ENCODE measurements at places on chromosomes 2 and 18.

GRCh38 chr2:168912901-168913369 lies 11.8 kb downstream of the G6PC2 start:
- DNase-seq: peak; percentile 15

GRCh38 chr2:235094457-235094856 lies 142.6 kb downstream of the SH3BP4 start:
- DNase-seq: no peak

GRCh38 chr18:35157181-35157580 lies 83.7 kb upstream of the ZNF397 start:
- no peak for DNase-seq

- DNase-seq: no peak
Observed at GRCh38 chr2:189437926-189438325, 3.3 kb upstream of the WDR75 start.

- DNase-seq: no peak
Observed at GRCh38 chr18:80210312-80211083, 36.8 kb downstream of the PARD6G start.

DNA sequence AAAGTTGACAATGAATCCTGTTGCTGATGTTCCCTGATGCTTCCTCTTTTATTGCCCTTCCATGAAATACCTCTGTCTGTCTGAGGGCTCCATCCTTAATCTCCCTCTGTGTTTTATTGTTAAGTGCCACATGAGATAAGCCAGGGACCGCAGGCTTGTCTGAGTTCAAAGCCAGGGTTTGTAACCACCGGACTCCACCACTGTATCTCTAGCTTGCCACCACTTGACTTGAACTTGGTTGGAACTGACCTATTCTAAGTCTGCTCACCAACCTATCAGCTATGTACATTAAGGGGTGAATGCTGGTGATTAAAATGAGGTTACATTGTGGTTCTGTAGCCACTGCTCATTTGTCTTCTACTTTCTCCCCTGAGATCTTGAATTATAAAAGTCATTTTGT lies 328.5 kb upstream of the ZEB2 start:
- DNase-seq: no peak

- no peak for DNase-seq
Observed at GRCh38 chr2:148251993-148252392, 231.1 kb downstream of the MBD5 start.

GRCh38 chr2:143545949-143546255 lies 416.7 kb downstream of the ARHGAP15 start:
- DNase-seq: no peak

GRCh38 chr2:112891385-112891831 lies 19.6 kb upstream of the IL37 start:
- no peak for DNase-seq

- no peak for DNase-seq
Observed at GRCh38 chr18:74982946-74983635, 225.8 kb downstream of the PTGR3 start.

- no peak for DNase-seq
Observed at GRCh38 chr18:34978533-34978893, 62.7 kb upstream of the MAPRE2 start.

GRCh38 chr2:154696810-154697417 lies 1.6 kb upstream of the KCNJ3 start:
- DNase-seq: no peak

DNA sequence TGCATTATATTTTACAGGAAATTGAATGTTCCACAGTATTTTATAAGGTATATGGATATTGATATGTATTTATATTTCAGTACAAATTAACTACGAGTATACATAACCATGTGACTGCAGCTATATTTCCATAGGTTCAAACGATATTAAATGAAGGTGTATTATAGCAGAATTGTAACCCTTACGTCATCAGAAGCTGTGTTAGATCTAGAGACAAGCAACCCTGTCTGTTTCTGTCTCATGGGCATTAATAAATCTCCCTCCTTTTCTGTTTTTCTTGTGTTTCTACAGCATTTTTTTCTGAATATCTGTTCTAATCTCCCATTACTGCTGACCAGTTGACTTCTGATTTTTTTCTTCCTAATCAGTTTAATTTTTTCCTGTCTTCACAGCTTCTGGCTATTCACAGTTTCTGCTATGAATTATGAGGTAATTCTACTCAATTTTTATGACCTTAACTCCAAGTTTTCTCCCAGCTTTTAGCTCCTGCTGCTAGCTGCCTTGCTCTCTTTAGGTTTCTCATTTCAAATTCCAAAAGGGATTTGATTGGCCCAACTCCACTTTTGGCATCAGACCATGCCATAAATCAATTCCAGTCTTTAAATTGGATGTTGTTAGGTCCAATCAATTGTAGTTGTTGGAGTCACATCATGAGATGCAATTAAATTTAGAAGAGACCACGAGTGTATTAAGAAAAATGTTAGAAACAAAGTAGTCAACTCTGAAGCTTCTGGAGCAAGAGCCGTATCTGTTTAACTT lies 277.5 kb upstream of the ZSWIM2 start:
- no peak for DNase-seq

DNA sequence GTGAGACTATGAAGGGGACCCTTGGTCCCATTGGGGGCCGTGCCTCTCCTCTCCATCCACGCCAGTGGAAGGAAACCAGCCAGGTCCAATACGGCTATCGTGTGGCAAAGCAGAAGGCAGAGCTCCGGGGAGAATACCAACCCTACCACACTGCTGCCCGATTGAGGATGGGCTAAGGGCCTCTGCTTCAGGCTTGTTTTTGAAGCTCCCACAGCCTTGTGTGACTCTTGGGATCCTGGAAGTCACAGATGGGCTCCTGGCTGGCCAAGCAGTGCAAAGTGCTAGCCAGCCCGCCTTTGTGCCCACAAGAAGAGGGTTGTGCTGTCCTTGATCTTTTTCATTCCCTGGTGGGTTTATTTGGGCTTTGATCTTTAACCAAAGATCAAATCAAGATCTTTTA lies 70.6 kb upstream of the ID2 start:
- no peak for DNase-seq

GRCh38 chr18:37453752-37454151 lies 111.8 kb downstream of the CELF4 start:
- no peak for DNase-seq

DNA sequence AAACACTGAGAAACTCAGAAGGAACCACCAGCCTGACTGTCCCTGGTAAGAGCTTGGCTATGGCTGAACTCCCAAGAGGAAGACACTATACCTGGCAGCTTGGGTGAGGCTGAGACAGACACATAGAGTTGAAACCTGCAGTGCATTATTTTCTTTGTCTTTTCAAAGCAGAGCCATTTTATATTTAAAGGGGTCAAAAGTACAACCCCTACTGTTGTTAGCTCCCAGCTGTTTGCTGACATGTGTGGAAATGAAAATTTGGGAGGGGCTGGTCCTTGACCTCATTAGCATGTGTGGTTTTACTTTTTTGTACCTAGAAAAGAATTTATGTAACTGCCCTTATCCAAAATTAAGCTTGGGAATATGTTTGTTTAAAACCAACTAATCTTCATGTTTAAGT lies 309.0 kb downstream of the RPRM start:
- DNase-seq: no peak

DNA sequence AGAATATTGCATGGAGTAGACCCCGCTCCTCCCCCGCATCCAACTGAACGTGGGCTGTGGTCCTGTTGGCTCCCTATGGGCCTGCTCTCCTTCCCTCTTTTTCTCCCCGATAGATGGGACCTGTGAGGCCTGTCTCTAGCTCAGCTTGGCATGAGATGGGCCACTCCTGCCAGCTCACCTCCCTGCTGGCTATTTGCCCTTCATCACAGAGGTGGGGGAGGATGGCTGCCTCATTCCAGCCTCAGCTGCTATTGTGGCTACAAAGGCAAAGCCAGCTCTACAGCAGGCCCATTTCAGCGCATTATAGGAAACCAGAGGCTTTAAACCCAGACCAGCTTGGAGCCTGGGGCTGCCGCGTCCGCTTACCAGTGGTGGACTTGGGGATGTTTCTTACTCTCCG lies 313.9 kb downstream of the GBX2 start:
- no peak for DNase-seq

DNA sequence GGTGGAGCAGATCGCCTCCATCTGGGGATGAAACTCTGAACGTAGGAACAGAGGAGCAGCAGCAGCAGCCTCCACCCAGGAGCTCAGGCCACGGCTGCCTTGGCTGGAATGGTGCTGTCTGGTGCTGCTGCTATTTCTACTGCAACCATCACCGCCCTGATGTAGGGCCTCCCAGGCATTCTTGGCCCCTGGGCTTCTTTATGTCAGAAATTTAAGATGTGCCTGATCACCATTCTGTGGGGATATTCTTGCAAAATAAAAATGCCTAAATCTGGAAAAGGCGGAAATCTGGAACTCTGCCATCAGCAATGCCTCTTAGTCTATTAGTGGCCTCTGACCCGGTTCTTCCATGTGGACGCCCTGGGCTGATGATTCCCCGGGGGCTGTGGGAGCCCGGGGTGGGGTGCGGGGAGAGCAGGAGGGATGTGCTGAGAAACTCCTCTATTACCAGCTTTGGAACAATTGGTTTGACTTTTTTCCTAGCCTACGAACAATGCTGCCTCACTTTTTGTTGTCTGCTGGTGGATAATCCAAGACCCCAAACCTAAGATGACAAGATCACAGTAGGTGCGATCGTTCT lies 47.2 kb downstream of the FAM124B start:
- no peak for DNase-seq

- peak; percentile 98 for DNase-seq
Observed at GRCh38 chr2:26723991-26724750, 31.6 kb downstream of the KCNK3 start.

GRCh38 chr18:63185984-63186383 lies 133.6 kb downstream of the BCL2 start:
- DNase-seq: no peak

- no peak for DNase-seq
Observed at GRCh38 chr2:69104261-69104660, 91.3 kb downstream of the ANTXR1 start.

DNA sequence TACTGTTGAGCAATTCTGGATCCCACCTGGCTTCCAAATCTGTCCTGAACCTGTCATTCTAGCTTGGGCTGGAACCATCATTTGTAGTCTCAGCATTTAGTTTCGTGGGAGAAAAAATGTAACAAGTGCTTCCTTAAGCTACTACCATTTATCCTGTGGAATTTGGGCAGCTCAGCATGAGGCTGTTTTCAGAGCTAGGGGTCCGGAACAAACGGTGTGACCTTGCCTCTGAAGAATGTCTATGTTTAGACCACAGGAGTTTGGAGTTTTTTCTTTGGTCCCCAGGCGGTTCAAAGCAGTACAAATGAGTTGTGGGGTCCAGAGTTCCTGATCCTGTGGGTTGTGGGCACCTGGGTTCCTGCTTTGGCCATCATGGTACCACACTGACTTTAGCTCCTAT lies 59.1 kb upstream of the TMEM178A start:
- no peak for DNase-seq

- no peak for DNase-seq
Observed at GRCh38 chr2:99694331-99694730, 204.5 kb upstream of the REV1 start.

DNA sequence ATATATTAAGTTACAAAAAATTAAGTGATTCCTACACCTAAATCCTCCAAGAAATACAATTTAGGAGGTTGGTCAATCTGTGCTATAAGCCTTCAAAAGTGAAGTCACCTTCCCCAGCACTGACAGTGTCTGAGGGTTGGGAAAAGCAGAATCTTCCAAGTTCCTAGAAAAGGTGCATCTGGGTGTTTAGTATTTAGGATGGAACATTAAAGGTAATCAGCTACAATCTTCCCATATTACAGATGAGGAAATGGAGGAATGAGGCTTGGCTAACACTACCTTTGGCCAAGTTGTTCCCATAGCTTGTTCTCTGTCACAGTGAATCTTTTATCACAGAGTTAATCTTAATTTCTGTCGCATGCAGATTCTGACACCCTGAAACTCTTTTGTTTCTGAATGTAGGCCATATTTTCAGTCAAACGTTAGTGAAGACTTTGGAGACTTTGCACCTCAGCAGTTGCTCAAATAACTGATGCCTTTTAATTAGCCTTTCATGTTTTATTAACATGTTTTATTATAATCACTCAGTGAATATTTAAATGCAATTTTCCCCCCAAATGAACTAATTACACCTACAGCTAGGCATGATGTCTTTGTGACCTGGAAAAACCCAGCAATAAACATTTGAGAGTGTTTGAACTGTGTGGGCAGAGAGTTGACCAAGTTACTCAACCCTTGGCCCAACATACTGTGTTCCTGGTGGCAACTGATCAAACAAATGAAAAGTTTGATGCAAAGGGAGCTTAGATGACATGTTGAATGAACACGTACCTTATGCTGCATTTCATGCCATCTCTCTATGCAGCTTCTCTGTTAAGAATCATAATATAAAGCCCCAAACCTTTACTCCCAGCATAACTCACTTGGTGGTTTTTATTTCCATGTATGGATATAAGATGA lies 17.6 kb downstream of the FN1 start:
- DNase-seq: no peak

DNA sequence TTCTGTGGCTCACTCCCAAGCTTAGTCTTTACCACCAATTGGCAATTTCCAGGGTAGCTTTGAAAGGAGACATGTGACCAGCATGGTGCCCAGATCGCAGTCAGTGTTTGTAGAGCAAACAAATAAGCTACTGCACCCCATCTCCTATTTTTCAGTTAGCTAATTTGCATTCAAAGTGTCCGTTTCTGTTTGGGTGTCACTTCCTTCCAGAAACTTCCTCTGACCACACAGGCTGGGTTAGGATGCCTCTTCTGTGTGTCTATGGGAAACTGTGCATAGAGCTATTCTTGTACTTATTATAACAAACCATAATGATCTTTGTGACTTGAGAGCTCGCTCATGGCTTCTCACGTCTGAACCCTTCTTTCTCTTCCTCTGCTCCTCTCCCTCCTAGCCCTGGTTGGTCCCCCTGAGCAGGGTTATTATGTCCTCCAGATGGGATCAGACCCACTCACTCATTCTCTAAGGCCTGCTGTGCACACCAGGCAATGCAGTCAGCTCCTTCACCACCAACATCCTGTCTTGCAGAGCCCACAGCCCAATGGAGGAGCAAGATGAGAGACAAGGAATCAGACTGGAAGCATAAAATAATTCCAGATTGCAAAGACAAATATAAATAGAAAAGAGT lies 101.2 kb upstream of the ALK start:
- DNase-seq: no peak

- DNase-seq: peak; percentile 21
Observed at GRCh38 chr18:28003451-28003850, 173.5 kb downstream of the CDH2 start.

GRCh38 chr2:233258211-233258610 lies 6.7 kb downstream of the ATG16L1 start:
- no peak for DNase-seq

DNA sequence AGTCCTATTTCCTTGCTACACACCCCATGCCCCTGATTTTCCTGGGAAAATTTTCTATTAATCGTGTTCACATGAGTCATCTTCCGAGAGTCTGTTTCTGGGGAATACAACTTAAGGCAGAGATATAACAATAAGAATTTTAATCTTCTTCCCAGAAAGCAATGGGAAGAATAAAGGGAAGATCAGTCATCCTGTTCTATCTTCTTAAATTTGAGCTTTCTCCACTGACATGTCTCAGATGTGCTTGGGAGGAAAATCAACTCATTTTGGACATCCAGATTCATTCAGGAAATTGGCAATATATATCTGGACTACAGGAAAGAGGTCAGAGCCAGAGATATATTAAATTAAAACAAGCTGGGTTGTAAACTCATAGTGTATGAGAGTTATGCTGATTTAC lies 62.3 kb upstream of the SPAG16 start:
- DNase-seq: no peak

All from adrenal gland (tissue), 19 donors.